WERI-Rb-1 (cell line): ENCODE measurements at places on chromosomes 2 and 18.
A peak's percentile ranks its signal among the peaks of the same experiment; 100 is the strongest.

- no peak for DNase-seq
These were observed 480.3 kb downstream of the MEIS1 start for GRCh38 chr2:66915237-66915636.

DNA sequence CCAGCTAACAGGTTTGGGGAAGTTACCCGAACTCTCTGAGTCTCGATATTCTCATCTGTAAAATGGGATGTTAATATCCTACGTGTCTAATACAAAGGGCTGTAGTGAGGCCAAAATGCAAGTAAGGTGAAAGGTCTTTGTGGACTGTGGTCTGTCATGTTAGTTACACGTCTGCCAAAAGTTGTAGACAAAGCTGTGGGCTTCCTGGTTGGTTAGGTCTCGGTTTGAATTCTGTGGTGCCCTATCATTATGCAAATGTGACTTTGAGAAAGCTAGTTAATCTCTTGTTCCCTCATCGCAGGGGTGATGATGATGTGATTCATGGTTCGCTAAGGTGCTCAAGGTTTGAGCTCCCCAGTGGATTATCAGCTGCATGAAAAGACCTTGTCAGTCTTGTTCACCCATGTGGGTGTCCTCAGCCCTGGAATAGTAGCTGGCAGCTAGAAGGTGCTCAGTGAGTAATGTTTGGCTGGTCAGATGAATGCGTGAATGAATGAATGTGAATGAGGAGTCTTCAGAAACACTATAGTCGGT lies 23.1 kb downstream of the TRIB2 start:
- no peak for DNase-seq

GRCh38 chr2:241389697-241390096 lies 33.6 kb downstream of the FARP2 start:
- no peak for DNase-seq

DNA sequence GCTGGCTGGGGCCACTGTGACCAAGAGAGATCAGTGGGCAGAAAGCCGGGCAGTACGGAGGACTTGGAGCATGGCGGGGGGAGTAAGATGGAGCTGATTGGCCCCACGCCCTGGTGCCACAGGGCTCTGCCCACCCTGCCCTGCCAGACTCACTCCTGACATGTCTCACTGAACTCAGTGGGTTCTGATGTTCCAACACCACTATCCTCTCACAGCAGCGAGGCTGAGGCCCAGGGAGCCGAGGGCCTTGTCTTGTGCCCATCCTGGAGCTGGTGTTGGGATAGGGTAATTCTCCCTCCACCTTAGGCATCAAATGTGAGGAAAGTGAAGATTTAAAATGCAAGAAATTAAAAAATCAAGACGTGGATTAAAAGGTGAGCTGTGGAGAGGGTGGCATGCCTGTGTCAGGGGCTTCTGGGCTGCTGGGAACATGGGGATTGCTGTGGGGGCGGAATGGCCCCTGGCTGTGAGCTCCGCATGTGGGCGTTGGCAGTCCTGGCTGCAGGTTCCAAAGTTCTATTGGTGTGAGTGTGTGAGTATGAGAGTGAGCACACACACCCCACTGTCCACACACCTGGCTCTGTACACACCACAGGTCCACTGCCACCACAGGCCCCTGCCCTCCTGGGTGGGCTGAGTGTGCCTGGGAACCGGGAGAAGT lies 283.5 kb upstream of the HS6ST1 start:
- no peak for DNase-seq

- DNase-seq = no peak
These were observed 134.6 kb upstream of the SPATS2L start for GRCh38 chr2:200171731-200172482.

DNA sequence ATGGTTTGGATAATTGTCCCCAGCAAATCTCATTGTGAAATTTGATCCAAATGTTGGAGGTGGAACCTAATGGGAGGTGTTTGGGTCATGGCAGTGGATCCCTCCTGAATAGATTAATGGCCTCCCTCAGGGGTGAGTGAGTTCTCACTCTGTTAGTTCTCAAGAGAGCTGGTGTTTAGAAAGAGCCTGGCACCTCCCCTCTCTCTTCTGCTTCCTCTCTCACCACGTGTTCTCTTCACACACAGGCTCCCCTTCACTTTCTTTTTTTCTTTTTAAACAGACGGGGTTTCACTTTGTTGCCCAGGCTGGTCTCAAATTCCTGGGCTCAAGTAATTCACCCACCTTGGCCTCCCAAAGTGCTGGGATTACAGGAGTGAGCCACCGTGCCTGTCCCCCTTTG lies 111.6 kb upstream of the LTBP1 start:
- no peak for DNase-seq

DNA sequence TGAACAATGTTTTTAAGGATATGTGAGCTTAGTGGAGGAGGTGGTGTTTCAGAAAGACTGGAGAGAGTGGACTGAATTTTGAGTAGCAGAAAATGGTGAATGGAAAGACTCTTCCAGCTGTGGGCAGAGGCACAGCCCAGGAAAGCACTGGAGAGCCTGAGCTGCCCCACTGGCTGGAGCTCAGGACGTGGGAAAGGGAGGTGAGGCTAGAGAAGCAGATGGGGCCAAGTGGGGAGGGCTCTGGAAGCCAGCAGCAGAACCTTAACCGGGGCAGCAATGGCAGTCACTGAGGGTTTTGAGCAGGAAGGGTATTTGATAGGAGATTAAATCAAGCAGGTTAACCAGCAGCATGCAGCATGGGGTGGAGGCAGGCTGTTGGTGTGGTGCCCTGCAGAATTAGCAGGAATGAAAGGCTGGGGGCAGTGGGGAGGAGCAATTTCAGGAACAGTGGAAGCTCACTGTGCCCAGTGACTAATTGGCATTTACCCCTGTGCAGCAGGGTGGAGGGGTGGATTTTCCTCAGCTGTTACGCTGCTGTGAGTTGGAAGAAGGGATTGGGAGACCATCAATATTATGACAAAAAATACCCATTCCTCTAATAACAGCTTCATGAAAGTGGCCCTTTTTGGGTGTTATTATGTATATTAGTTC lies 136.2 kb downstream of the CERS6 start:
- DNase-seq = peak; percentile 17

DNA sequence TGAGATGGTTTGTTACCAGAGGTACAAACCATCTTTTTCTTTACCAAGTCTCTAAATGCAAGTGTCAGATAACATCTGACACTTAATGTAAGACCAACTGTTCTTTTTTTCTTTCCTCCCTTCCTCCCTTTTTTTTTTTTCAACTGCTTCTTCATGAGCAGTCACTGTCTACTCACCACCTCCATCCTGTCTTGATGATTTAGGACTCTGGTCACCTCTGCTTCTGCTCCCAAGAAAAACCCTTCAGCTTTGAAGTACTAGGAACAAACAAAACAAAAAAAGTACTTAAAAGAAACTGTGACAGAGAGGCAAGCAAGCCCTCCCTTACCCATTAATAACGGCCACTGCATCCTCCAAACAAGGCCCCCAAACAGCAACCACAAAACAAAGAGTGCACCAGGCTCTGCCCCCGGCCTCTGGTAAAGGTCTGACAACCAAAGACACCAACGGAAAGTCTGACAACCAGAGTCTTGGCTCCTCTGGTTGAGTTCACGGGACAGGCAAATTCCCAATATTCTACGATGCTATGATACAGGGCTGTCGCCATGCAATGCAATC lies 141.0 kb downstream of the ARL4C start:
- DNase-seq = no peak

GRCh38 chr2:229417916-229418315 lies 146.8 kb upstream of the PID1 start:
- DNase-seq = no peak

DNA sequence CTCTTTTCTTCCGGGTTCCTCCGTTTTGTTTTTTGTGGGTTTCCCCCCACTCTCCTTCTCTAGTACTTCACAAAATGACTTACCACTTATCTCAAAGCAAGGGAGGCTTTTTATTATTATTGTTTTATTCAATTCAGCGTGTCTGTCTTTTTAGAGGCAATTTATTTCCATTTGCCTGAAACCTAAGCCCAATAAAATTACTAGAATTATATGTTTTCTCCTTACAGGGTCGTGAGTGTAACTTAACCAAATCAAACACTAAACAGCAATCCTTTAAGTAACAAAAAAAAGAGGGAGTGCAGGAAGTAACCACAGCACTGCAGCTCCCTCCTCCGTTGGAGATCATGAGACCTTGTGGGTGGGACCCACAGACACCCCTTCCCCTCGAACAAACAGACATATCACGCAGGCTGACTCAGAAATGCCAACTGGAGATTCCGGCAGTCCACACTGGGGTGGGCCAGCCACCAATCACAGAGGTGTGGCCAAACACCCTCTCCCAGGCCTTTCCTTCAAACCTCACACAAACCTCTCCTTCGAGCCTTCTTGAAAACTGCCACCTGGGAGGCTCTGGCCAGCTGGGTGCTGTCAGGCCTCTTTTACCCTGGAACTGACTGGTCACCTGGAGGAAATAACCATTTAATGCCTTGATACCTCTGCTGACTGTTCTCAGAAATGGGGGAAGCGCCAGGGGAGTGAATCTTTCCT lies 207.1 kb upstream of the SMAD2 start:
- DNase-seq = no peak

DNA sequence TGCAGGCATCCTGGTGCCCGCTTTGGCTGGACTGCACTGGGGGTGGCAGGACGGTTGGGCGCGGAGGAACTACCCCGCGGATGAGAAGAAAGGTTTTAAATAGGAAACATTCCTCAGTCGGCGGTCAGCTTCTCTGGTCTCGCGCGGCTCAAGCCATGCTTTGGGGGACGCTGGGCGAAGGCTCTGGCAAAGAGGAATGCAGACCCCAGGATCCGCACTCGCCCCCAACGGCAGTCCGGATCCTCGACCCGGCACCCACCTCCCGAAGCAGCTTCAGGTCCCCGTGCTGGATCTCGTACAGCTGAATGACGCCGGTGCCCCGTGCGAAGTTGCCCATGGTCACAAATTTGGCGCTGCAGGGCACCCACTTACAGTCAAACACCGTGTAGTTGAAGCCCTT lies 686 bp upstream of the PNO1 start:
- no peak for DNase-seq

- peak; percentile 92 for DNase-seq
These were observed 100.5 kb downstream of the CAPN13 start for GRCh38 chr2:30706534-30707303.

- DNase-seq = no peak
These were observed 426.3 kb upstream of the ZEB2 start for GRCh38 chr2:144946263-144946662.

- no peak for DNase-seq
These were observed 149.4 kb upstream of the SLC39A10 start for GRCh38 chr2:195507447-195508138.

DNA sequence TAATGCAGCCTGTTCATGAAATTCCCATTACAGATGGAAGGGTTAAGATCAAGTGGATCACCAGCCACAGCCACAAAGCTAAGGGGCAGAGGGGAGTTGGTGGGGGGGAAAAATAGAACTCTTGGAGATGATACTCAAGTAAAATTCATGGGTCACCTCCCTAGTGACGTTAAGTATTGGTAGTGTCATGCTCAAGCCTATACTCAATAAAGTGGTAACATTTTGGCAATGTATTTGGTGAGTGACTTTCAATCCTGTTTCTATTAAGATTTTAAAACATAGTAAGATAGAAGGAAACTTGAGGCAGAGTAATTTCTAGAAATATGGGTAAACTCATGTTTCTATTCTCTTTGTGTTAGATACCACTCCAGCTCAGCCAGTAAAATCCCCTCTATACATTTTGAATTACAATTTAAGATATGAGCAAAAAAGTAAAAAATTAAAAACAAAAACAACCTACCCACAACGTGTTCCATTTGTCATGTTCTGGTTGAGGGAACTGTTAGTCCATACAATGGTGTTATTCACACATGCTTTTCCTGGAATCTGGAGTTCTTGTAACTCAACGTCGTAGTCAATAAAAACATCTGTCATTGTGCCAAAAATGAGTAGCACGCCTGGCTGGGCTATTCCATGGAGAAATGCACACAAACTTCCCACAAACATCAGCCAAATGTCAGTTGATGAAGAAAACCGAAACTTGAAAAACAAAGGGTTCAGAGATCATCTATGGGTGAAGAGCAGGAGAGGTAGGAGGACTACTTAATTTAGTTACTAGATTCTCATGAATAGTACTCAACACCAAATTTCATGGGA lies 18.1 kb downstream of the ABCB11 start:
- no peak for DNase-seq

GRCh38 chr2:47269316-47270232 lies 114.5 kb upstream of the STPG4 start:
- no peak for DNase-seq

GRCh38 chr18:77482190-77483085 lies 232.8 kb downstream of the GALR1 start:
- DNase-seq = no peak

GRCh38 chr2:23760736-23761135 lies 166.2 kb downstream of the ATAD2B start:
- no peak for DNase-seq

DNA sequence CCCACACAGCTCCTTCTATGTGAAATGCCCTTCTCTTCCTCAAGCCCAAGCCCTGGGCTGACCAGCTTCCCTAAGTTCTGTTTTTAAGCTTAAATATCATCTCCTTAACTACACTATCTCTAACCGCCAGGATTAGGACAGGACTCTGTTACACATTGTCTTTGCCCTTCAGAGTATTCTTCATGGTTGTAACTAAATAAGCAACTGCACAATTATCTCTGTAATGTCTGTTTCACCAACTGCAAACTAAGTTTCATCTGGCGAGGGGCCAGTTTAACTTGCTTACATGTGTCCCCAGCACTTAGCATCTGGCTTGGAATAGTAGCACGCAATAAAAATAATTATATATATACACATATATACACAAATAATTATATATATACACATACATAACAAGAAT lies 1.1 kb upstream of the ERMN start:
- DNase-seq = no peak

GRCh38 chr2:193907561-193907960 lies 1712.8 kb upstream of the TMEFF2 start:
- no peak for DNase-seq

GRCh38 chr2:236654496-236654895 lies 84.9 kb downstream of the ACKR3 start:
- no peak for DNase-seq

DNA sequence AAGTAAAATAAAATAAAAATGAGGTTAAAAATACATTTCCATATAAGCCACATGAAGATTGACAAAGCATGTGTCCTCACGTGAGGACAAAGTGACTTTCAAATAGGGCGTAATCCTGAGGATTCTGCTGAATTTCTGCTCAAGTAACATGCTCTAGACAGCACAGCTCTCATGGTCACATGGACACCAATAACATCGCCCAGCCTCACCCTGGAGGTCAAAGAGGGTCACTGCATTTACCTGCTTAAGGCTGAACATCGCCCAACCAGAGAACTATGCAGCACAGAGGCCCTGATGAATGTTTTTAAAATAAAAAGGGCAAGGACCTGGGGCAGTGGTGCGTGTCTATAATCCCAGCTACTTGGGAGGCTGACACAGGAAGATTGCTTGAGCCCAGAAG lies 30.2 kb downstream of the TGFBRAP1 start:
- no peak for DNase-seq

DNA sequence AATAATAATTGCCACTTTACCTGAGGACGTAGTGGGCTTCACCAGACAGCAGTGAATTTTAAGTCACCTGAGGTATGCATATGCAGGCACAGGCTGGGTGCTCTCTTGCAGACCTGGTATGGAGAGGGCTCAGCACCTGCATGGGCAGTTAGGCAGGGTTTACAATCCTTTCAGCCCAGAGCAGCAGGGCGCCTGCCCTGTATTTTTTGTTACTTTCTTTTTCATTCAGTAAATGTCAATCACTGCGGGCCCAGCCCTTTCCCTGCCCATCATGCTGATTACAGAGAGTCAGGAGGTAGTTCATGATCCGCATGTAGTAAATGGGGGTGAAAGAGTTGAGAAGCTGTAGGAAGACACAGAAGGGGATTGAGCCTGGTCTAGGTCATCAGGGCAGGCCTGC lies 147.0 kb upstream of the ALPP start:
- no peak for DNase-seq
